ENCODE measurements at places on chromosomes 6 and 20. TPM values are rescaled to one million over a fixed set of nuclear protein-coding genes. Genes with fewer than 3 reads are reported as not detected.

SRSF12 gene
- 45.0 TPM for total RNA-seq

TLDC2 gene
- 1.2 TPM for total RNA-seq

MEP1A gene
- not detected for total RNA-seq

B3GALT4 gene
- total RNA-seq = 7.8 TPM

THBS2 gene
- total RNA-seq = 14.1 TPM

TCP11 gene
- 0.23 TPM for total RNA-seq

DYNLT2 gene
- 2.5 TPM for total RNA-seq

DOP1A gene
- 82.6 TPM for total RNA-seq

GPX5 gene
- not detected for total RNA-seq

RIPOR3 gene
- total RNA-seq = 2.3 TPM

OTOR gene
- not detected for total RNA-seq

GPLD1 gene
- total RNA-seq = 21.2 TPM

EYA2 gene
- 3.5 TPM for total RNA-seq

PRL gene
- 0.23 TPM for total RNA-seq

CDC5L gene
- 37.4 TPM for total RNA-seq

FRMD1 gene
- total RNA-seq = not detected

GSTA3 gene
- total RNA-seq = 0.69 TPM

SMLR1 gene
- not detected for total RNA-seq

ID4 gene
- total RNA-seq = 309 TPM

NOTCH4 gene
- 8.8 TPM for total RNA-seq

ARFGEF3 gene
- 47.3 TPM for total RNA-seq

PCK1 gene
- total RNA-seq = not detected

OR2J3 gene
- not detected for total RNA-seq

GLP1R gene
- 1.6 TPM for total RNA-seq

TMC2 gene
- 3.5 TPM for total RNA-seq

STMND1 gene
- total RNA-seq = 0.92 TPM

SCGN gene
- 13.8 TPM for total RNA-seq

PTCRA gene
- total RNA-seq = not detected

ZNF133 gene
- total RNA-seq = 17.5 TPM

CASS4 gene
- 0.69 TPM for total RNA-seq

MKKS gene
- 22.8 TPM for total RNA-seq

LGSN gene
- under 0.01 TPM for total RNA-seq

DEFB124 gene
- not detected for total RNA-seq

CDH4 gene
- total RNA-seq = 21.9 TPM

CGA gene
- not detected for total RNA-seq

PGC gene
- total RNA-seq = not detected
